ENCODE measurements at places on chromosomes 7 and 10.
A peak's percentile ranks its signal among the peaks of the same experiment; 100 is the strongest.

- no peak for DNase-seq
These were observed at the start of gene DGKB for GRCh38 chr7:14902589-14903067. DGKB (minus strand) TSS chr7:14902751.

DNA sequence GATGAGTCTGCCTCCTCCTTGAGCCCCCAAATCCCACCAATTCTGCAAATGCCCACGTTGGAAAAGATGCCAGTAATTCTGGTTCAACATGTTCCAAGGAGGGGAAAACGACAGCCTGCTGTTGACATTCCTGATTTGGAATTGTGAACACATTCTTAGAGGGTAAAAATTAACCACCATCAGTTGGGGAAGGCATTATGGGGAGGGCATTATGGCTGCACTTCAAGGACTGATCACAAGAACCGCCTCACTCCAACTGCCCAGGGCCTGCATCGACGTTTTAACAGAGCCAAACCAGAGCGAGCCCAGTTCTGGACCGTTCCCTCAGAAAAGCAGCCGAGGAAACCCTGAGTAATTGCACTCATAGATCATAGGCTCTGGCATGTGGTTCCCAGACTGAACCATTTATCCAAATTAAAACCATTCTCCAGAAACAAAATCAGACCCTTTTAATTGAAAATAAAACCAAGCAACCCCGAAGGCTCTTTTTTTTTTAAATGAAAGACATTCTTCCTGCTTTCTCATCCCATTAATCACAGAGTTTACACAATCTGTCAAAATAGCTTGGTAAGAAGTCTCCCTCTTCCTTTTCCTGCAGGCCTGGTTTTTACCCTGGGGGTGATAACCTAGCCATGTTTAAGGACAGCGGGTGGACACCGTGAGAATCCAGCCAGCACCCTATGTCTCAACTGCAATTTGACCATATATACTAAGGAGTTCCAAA, 8.0 kb downstream of the TNS3 start:
- DNase-seq: peak; percentile 63

DNA sequence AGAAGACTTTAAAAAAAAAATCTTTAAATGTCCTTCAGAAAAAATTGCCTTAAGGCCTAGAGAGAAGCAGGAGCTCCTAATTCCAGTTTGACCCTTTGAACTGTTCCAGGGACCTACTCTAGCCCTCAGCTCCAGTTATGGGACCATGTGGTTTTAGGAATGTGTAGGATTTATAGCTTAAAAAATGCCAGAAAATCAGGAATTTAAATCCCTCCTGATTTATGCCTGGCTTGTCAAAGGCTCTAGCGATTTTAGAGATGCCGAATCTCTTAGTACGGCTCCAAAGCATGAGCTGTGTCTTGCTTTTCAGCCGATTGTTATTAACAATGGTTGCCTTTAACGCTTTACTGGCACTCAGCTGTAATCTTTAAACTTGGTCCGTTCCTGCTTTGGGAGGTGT, 130.6 kb upstream of the NPVF start:
- no peak for DNase-seq

- peak; percentile 77 for DNase-seq
These were observed 15.0 kb downstream of the RET start for GRCh38 chr10:43091846-43092245.

DNA sequence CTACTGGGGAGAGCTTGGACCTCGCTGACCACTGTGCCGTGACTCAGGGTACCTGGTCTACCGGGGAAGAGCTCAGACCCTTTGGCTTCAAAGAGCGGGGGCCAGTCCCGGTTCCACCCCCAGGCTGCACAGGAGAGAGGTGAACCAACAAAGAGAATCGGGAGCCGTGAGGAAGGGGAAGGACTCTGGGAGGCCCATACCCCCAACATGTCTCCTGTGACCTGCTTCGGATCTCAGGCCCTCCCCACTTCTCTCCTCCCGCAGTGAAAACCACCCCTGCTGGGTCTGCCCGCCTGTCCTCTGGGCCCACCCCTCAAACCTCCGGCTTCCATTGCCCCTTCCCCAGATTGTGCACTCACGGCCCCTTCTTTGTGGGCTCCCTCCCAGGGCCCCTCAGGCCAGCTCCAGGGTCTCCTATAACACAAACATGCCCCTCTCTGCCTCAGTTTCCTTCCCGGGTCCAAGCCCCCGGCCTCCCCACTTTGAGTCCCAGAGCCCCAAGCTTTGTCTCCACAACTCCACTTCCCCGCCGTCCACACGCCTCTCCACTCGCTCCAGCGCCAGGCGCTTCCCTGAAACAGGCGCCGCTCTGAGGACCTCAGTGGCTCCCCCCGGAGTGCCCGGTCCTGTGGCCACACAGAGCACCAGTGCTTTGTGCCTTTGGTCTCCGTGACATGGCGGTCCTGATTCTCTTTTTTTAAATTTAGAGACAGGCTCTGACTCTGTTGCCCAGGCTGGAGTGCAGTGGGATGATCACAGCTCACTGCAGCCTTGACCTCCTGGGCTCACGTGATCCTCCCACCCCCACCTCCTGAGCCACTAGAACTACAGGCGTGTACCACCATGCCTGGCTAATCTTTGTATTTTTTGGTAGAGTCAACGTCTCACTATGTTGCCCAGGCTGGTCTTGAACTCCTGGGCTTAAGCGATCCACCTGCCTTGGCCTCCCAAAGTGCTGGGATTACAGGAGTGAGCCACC, 7.5 kb upstream of the INTS1 start:
- DNase-seq: peak; percentile 52

DNA sequence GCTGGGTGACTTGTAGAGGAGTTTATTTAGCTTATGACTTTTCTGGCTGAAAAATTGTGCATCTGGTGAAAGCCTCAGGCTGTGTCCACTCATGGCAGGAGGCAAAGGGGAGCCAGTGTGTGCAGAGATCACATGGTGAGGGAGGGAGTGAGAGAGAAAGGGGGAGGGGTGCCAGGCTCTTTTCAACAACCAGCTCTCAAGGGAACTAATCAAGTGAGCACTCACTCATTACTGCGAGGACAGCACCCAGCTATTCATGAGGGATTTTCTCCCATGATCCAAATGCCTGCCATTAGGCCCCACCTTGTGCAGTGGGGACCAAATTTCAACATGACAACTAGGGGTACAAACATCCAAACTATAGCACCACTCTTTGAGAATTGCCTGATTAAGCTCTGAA, 590.2 kb downstream of the MAGI2 start:
- no peak for DNase-seq

DNA sequence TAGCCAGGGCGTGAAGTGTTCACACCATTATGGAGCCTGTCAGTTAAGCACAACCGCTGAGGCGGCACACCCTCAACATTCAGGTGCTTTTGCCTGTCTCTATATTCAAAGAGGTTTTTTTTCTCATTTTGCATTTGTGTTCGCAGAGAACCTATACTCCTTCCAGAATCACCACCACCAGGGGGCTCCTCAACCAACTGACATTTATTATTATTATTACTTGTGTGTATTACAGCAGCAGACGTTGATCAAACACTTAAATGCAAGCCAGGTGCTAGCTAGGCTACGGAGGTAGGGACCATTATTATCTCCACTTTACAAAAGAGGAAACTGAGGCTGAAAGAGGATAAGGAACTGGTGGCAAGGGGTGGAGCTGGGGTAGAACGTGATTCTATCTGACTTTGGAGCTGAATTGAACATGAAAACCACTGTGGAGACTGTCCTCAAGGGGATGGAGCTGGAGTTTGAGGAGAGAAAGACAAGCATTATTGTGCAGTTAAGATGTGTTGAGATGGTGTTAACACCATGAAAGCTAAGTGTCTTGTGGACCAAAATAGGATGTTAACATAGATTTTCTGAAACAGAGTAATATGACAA, 133.8 kb upstream of the PLXNA4 start:
- peak; percentile 36 for DNase-seq

GRCh38 chr7:130275826-130276297, 9.2 kb downstream of the CPA2 start:
- no peak for DNase-seq

- DNase-seq: no peak
These were observed 1.8 kb upstream of the PYROXD2 start for GRCh38 chr10:98416606-98417388.

DNA sequence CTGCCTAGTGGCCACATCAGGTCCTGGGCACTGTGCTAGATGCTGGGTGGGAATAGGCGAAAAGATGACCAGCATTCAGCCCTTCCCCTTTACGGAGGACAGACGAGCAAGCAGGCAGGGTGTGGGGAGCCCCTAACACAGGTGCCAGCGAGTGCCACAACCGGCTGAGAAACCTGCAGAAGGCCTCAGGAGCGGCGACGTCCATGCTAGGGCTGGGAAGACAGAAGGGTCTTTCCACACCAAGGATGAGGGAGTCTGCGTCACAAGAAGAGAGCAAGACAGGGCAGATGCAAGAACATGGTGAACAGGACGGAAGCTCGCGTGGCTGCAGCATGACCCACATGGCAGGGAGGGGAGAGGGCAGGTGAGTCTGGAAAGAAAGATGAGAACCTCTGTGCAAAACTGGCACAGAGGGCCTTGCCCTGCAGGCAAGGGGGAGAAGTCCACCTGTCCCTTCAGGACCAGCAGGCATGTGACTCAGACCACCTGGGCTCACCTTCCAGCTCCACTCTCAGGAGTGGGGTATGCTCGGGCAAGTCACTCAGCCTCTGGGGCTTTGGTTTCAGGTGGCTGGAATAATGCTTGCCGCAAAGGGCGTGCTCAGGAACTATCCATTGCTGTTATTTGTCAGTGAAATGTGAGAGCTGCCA, 36.6 kb downstream of the KCNH2 start:
- DNase-seq: no peak

GRCh38 chr10:26441491-26442214, 3.5 kb downstream of the APBB1IP start:
- DNase-seq: no peak

DNA sequence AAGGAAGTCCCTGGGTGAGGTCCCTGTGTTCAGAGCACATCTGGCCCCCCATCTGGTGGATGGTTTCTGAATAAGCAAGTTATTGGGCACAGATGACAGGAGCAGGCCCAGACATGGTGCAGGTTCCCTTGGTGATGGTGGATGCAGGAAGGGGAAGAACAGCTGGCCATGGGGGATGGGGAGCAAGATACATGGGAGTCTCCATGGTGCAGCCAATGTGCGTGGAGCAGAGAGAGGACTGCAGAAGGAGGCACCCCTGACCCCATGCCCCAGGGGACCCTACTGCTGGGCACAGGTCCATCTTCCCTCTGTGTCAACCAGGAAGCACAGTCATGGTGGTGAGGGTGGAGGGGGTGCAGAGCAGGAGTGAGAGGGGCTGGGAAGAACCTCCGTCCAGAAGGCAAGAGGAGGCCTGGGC, 43.8 kb upstream of the RABGEF1 start:
- DNase-seq: peak; percentile 46

- no peak for DNase-seq
These were observed 22.9 kb upstream of the MTPAP start for GRCh38 chr10:30371954-30372353.

DNA sequence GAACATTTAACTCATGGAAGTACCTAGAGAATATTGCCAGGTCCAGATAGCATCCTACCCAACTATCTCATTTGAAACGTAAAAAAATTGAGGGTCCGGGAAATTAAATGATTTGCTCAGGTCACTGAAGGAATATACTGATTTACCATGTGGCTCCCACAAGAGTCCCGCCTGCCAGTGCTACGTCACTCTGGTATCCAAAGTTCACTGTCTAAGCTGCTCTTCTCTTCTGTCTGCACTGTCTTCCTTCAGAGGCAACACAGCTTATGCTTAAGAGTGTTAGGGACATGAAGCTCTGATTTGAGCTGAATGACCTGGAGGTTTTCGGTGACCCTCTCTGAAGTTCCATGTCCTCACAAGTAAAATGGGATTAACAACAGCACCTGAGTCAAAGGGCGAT, 114.6 kb downstream of the PDE1C start:
- no peak for DNase-seq

DNA sequence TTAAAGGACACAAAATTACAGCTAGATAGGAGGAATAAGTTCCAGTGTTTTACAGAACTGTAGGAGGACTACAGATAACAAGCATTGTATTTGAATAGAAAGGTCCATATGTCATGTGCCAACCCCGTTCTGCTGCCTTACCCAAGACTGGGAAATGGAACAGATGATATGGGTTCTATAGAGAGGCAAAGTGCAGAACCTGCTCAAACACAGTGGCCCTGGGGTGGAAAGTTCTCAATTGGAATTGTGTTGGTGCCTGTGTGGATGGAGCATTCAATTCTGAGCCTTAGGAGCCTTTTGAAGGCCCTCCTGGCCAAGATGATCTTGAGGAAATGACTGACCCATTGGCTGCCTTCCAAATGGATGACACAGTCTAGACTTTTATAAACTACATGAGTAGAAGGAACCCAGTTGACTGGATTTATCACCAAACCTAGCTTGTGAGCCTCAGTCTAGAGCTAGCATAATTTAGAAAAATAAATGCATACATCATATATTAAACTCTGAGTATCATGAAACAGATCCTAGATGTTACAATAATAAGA, 4.1 kb upstream of the PRSS1 start:
- no peak for DNase-seq

DNA sequence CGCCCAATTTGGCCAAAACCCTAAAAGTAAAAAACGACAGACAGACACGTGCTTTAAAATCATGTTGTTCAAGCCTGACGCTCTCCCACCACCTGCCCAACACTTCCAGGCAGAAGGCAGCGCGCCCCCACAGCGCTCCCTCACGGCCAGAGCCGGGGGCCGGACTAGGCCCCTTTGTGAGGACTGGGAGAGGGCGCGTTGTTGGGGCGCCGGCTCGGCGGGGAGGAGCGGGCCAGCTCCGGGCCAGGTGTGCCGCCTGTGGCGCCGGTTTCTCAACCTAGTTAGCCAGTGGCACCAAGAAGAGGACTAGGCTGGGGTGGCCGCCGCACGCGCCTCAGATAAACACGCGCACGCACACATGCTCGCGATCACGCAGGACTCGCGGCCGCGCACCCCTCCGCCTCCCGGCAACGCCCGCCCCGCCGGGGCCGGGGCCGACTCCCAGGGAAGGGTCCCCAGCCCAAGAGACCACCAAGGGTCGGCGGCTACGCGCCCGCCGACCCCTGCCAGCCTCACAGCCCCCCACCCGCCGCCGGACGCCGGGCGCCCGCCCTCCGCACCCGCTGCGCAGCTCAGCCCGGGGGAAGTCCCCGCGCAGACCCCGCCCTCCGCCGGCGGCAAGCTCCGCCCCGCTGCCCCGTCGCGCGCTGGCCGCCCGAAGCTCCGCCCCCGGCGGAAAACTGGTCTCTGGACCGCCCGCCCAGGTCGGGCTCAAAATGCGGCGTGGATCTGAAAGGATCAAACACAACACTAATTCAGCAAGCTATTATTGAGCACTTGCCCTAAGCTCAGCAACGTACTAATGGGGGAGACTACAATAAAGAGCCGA, at the start of gene IMMP2L:
Gene IMMP2L (minus strand): TSS at position 589 of the 829 bp plus-strand sequence.
- peak; percentile 91 for DNase-seq

- DNase-seq: no peak
These were observed 1.8 kb downstream of the RPS24 start for GRCh38 chr10:78035437-78035836.

DNA sequence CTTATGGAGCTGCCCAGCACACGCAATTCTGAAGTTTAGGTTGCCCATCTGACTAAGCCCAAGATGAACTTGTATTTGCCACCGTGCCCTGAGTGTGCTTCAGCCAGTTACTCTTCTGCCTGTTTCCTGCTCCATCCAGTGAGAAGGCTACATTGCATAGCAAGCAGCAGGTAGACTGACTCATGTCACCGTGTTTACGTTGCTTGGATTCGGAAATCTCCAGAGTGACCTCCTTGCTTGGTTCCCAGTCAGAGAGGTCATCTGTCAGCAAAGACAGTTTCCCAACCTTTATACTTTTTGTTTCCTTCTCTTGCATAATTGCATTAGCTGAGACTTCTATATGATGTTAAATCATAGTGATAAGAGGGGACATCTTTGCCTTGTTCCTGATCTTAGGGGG, 30.9 kb downstream of the NACAD start:
- DNase-seq: no peak
